NCI-H526 treated with DMSO at 0.1 percent for 48 hours (cell line): ENCODE measurements at places on chromosomes 1 and 21.

GRCh38 chr1:211287218-211287617 is 28.1 kb downstream of the RCOR3 start:
- no peak for DNase-seq

GRCh38 chr1:96130432-96130831 is 591.2 kb upstream of the PTBP2 start:
- DNase-seq = no peak

- DNase-seq = no peak
Measured at GRCh38 chr1:208525417-208525816, 281.2 kb upstream of the PLXNA2 start.

- no peak for DNase-seq
Measured at GRCh38 chr1:5393603-5394002, 598.6 kb downstream of the NPHP4 start.

- DNase-seq = no peak
Measured at GRCh38 chr1:171299342-171299741, 14.6 kb upstream of the FMO4 start.

GRCh38 chr1:211606914-211607753 is 28.2 kb upstream of the SLC30A1 start:
- no peak for DNase-seq

GRCh38 chr1:198268784-198269645 is 112.2 kb downstream of the NEK7 start:
- no peak for DNase-seq

GRCh38 chr1:156945881-156946661 is 25.6 kb downstream of the LRRC71 start:
- no peak for DNase-seq

DNA sequence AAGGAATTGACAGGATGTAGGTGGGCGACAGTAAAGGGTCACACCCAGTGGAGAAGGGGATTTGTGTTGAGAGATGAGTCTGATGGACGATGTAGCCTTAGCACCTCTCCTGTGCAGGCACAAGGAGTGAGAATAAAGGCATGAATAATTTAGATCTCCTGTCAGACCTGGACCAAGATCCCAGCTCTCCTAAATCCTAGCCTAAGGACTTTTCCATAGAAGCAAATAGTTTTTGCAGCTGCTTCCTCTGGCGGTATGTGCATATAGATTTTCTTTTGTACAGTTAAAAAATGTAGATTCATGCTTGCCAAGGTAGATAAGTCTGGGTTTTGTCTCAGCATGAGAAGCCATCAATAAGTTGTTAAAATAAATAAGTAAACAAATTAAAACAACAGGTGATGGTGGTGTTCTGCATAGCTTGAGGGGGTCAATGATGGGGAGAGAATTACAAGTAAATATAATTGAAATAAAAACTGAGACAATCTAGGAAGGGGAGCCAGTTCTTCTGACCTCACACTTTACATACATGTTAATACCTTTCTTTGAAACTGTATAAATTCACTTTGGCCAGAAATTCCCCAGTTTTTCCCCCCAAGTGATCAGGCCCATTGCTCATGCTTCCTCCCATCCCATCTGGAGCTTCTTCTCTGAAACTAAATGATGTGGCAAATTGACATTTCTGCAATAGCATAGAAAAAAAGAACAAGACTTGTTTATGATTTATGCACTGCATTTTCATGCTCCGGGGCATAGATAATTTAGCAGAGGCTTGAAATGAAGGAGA is 12.4 kb upstream of the ZP4 start:
- no peak for DNase-seq

GRCh38 chr1:210707300-210708240 is 378.9 kb downstream of the HHAT start:
- DNase-seq = no peak

- DNase-seq = no peak
Measured at GRCh38 chr1:195981448-195982139, 626.6 kb downstream of the KCNT2 start.

DNA sequence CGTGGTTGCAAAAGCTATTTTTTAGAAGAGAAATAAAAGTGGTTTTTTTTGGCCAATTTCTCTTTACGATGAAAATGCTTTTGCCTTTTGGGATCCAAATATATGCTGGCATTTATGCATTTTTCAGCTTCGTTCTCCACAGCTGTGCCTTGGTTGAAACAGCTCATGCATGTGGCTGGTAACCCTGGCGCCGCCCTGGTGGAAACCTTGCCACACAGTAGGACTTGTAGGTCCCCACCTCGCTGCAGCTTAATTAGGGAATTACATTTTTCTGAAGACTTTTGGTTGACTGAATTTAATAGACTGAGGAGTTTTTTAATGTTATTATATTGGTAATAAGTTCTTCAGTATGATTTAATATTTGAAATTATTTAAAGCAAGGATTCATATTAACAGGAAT is 12.7 kb upstream of the PCP4 start:
- DNase-seq = no peak

GRCh38 chr1:213649373-213649772 is 338.4 kb upstream of the PROX1 start:
- no peak for DNase-seq

DNA sequence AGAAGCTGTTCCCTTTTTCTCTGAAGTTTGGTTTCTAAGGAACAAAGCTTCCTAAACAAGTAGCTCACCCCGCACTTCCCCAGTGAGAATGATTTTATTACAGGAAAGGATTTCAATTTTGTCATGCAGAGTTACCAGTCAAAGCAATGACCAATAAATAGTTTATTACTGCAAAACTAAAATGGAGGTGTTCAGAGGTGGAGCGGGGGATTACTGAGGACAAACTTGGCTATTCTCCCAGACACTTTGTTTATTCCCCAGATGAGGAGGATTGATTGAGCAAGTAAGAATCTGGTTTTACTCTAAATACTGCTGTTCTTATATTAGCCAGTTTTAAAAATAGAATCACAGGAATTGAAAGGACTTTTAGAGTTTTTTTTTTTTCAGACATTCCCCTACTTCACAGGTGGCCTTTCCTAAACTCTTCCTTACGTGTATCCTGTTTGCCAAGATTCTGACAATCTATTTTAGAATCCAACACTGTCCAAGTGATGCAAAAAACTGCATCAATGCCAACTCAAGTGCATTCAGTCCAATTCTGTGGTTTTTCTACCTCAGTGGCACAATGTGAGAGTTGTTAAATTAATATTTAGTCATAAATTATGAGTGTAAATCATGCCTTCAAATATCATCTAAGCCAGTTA is 136.1 kb downstream of the TNFSF18 start:
- DNase-seq = no peak

DNA sequence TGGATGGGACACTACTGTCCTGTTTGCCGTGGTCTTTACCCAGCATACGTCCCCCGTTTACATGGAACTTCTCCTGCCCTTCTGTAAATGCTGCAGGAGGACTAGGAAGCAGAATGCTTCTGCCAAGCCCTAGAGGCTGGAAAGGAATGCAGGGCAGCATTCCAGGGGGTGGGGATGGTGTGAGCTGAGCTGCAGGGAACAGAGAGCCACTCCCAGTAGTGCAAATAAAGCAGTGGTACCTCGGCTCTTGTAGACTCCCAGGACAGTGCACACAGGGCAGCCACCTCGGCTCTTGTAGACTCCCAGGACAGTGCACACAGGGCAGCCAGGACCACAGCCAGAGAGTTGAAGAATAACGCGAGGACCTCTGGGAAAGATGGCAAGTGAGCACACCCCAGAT is 35.4 kb downstream of the PTPRU start:
- no peak for DNase-seq

- DNase-seq = no peak
Measured at GRCh38 chr1:61287014-61287413, 204.7 kb downstream of the NFIA start.

GRCh38 chr1:117493906-117494305 is 111.9 kb upstream of the TENT5C start:
- DNase-seq = no peak
